Dorsolateral prefrontal cortex (tissue), 122 donors: ENCODE measurements at places on chromosomes 11 and 22.
A peak's percentile ranks its signal among the peaks of the same experiment; 100 is the strongest.

- no peak for DNase-seq
Measured at GRCh38 chr11:118341815-118342489, 553 bp downstream of the CD3D start.

- no peak for DNase-seq
Measured at GRCh38 chr11:18452927-18453326, 2.7 kb upstream of the LDHAL6A start.

DNA sequence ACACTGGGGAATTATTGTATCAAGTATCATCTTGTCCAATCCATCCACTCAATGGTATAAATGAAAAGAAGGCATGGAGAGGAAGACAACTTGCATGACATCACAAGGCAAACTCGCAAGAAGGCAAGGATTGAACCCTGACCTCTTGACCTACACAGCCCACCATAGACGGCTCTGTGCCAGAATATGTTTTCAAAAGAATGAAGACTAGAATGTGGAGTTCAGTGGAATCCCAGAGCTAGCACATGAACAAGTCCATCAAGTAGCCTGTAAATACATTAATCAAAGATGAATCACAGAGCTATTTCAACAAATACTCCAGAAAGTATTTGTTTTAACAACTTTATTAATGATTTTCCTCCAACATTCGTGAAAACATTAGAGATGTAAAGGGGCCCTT, 189.7 kb downstream of the GUCY1A2 start:
- no peak for DNase-seq

DNA sequence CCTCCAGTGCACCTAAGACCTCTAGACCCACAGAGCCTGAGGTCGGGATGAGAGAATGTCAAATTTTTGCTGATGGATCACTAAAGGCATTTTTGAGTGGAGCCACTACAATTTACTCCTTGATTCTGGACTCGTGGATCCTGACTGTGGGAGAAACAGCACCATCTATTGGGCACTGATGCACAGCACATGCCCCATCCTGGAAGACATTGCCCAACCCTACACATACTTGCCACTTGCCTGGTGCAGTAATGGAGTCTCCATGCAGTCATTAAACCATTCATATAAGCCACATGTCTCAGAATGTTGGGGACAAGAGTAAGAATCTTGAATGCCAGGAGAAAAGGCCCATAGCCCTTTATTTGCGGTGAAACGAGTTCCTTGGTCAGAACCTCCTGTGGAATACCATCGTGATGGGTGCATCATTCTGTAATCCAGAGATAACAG, 103.9 kb downstream of the GGTLC2 start:
- peak; percentile 56 for DNase-seq

- no peak for DNase-seq
Measured at GRCh38 chr11:61746442-61747191, 5.8 kb upstream of the MYRF start.

GRCh38 chr11:17547932-17548331, 873 bp downstream of the OTOG start:
- no peak for DNase-seq

- peak; percentile 33 for DNase-seq
Measured at GRCh38 chr11:122863704-122864326, 18.7 kb upstream of the JHY start.

- no peak for DNase-seq
Measured at GRCh38 chr11:80383655-80384054, 942.8 kb upstream of the TENM4 start.

DNA sequence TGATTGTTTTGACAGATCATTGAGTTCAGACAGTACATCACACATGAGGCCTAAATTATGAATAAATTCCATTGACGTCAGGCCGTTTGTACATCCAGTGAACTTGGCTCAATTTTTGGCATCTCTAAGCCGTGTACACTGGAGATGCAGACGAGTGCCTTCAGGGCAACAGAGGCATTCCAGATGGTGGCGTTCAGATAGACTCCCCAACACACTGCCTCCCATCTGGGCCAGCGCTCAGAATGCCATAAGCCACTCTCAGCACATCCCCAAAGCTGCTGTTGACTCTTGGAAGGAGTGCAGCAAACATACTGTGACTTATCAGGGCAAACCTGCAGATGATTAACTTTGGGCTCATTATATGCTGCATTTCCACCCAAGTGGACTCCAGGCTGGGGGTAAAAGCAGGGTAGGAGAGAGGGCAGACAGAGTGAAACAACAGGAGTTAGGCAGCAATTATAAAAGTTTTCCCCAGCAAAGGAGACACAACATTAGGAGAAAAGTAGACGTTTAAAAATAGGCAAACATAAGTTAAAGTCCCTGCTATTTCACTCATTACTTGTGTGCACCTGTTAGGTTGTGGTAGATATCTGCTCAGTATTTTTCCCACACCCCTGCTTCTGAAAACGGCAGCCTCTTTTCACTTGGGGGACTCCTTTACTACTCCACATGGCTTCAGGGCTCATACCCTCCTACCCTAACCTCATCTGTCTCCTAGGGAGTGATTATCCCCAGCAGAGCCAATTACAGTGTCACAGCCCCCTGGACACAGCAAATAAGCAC, 60.2 kb upstream of the PDE3B start:
- DNase-seq = no peak
